WERI-Rb-1 (cell line): ENCODE measurements at places on chromosomes 6 and 20.
A peak's percentile ranks its signal among the peaks of the same experiment; 100 is the strongest.

DNA sequence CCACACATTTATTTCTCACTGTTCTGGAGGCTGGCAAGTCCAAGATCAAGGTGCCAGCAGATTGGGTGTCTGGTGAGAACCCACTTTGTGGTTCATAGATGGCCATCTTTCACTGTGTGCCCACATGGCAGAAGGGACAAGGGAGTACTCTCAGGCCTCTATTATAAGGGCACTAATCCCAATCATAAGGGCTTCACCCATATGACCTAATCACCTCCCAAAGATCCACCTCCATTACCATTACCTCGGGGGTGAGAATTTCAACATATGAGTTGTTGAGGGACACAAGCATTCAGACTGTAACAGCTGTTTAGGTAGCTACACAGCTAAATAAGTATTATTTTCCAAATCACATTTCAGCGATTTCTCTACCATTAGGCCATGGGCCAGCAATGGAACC lies 2.5 kb upstream of the PRND start:
- no peak for DNase-seq

- DNase-seq = no peak
These were observed 4.7 kb downstream of the MMP9 start for GRCh38 chr20:46013322-46013828.

DNA sequence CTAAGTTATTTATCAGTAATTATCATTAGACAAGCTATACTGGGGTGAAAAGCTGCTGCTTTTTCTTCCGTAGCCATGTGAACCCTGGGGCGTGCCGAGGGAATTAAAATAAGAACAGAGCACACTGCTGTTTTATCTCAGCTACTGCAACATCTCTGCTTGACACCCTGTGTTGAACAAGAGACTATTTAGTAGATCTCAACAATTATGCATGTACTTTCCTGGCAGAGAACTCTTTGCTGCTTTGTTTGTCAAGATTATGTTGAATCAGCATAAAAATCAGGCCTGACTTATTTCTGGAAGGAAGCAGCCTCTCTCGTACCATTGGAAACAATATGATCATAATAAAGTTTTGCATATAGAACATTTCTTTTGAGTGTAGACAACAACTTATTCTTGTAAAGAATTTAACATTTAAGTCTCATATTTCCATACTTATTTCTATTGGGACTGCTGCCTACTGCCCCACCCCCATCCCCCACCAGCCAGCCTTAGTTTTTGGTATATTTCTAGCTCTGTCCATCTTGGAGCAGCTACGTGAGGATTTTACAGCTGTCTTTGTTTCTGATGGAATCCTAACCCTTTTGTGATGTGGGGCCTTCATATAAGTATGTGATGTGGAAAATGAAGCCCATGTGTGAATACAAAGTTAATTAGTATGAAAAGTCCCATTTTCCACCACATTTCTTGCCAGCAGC lies 1011.4 kb downstream of the KIF16B start:
- DNase-seq = no peak

DNA sequence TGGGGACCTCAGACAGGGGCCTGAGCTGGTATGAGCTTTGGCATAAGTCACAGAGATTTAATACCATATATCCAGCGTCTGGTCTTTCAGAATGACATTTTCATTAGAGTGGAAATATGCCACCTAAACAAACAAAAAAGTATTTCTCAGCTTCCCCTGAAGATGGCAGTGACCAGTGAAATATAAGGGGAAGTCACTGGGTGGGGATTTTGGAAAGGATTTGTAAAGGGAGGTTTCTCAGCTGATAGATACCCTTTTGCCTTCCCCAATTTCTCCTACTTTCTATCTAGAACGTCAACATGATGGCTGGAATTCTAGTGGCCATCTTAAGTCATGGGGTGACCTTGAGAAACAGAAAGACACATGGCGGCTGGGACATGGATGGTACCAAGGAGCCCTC lies 137.7 kb upstream of the LRFN2 start:
- DNase-seq = no peak

- DNase-seq = peak; percentile 25
These were observed 207.4 kb upstream of the ZNF217 start for GRCh38 chr20:53800883-53801604.

DNA sequence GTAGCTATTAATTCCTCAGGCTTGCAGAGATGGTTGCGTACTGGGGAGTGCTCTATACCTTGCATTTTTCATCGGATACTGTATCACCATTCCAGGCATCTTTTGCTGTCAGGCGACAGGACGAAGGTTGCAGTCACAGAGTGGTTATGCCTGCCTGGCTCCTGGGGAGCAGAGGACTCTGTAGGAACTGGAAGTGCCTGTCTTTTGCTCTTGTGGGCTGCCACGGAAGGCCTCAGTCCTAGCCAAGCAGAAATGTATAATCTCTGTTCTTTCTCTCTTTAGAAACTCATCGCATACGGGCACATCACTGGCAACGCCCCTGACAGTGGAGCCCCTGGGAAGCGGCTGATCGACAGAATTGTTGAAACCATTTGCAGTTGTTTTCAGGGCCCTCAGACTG lies 29.5 kb downstream of the ARFGEF2 start:
- no peak for DNase-seq

GRCh38 chr6:48084201-48084600 lies 26.8 kb downstream of the PTCHD4 start:
- no peak for DNase-seq

GRCh38 chr6:87723170-87724078 lies 21.4 kb upstream of the AKIRIN2 start:
- DNase-seq = no peak

GRCh38 chr6:101845172-101845571 lies 451.7 kb downstream of the GRIK2 start:
- DNase-seq = no peak

- no peak for DNase-seq
These were observed 262.8 kb downstream of the FARS2 start for GRCh38 chr6:5524110-5524509.

DNA sequence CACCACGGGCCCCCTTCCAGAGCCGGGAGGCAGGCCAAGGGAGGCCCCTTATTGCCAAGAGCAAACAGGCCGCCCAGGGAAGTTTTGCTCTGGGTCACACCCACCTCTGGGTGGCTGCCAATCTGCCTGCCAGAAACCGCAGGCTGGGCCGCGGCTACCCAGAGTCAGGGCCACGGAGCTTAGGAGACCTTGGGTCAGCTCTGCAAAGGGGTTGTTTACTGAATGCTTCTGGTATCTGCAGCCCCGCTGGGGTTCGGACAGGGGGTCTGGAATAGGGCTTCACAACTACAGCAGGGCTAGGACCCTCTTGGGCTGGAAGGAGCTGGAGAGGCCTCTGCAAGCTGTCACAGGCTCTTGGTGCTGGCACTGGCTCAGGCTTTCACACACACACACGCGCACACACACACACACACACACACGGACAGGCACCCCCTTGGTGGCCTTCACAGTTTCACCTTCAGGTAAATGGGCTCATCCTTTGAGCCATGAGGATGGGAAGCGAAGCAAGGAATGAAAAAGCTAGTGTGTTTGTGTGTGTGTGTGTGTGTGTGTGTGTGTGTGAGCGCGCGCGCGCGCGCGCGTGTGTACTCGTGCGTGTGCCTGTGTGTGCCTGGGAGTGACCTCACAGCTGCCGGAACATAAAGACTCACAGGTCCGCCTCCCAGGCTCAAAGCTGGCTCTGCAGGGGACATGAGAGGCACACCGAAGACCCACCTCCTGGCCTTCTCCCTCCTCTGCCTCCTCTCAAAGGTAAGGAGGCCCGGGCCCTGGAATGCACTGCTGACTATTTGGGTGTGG lies at the start of gene CCN5:
CCN5 (plus strand) TSS at position 669 of the 798 bp plus-strand sequence; CDS start at position 691, 22 bp downstream.
- DNase-seq = no peak

GRCh38 chr6:117616391-117617209 lies 14.3 kb upstream of the GOPC start:
- no peak for DNase-seq

GRCh38 chr20:4563031-4563430 lies 158.7 kb upstream of the PRND start:
- no peak for DNase-seq

DNA sequence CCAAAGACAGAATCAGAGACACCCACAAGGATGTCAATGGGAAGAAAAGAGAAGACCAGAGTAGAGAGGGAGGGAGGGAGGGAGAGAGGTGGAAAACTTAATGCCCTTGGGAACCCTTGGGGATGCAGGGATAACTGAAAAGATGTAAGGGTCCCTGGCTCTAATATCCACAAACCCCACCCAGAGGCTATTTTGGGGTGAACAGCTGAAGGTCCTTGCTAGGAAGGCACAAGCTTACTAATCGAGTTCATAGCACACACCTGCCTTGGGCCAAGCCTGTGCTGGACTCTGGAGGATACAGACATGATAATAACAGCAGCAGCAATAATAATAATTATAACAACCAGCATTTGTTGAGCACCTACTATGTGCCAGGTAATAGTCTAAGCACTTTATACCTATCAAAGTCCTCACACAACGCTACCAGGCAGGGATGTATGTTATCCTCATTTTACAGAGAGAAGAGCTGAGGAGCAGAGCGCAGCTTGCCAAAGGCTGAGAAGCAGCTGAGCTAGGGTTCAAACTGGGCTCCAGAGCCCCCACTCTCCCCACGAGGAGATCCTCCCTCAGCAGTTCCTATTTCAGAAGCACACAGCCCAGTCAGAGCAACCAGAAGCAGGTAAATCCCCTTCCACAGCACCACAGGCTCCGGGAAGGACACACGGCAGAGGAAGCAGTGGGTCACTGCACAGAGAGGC lies 174.2 kb downstream of the ANKRD60 start:
- DNase-seq = no peak

DNA sequence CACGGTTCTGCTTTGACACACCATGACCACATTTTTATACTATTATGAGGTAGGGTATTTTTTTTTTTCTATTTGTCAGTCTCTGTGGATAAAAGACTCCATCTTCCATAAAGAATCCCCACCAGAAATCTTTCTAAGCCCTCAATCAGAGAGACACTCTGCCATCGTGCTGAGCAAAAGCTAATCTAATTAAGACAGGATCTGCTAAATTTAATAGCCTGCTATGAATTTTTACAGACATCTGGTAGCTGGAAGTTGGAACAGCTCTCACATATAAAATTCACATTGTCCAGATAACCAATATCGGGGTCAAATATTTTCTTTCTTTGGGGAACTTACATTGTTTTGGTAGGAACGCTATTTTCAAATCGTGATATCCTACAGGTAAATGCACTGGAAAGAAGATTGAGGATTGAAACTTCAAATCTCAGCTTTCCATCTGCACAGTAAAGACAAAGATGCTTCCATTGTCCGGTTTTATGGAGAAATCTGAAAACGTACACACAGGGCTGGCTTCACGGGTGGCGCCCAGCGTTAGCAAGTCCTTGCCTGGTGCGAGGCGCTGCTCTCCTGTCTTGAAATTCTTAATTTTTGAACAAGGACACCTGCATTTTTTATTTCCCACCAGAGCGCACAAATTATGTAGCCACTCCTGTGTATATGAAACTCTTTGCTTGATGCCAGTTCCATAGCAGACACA lies 573.8 kb upstream of the NOX3 start:
- no peak for DNase-seq

DNA sequence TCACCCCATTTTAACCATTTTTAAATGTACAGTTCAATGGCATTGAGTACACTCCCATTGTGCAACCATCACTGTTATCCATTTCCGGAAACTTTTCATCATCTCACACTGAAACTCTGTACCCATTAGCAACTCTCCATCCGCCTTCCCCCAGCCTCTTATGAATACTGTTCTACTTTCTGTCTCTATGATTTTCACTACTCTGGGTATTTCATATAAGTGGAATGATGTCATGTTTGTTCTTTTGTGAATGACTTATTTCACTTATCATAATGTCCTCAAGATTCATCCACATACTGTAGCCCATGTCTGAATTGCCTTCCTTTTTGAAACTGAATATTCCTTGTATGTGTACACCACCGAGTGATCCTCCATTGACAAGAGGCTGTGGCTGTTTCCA lies 92.9 kb upstream of the TOX2 start:
- no peak for DNase-seq

GRCh38 chr6:23418095-23418494 lies 707.9 kb upstream of the NRSN1 start:
- no peak for DNase-seq

GRCh38 chr20:5918856-5919625 lies 31.3 kb downstream of the TRMT6 start:
- DNase-seq = no peak

- no peak for DNase-seq
These were observed 124.8 kb upstream of the SLC2A12 start for GRCh38 chr6:134177236-134177635.

DNA sequence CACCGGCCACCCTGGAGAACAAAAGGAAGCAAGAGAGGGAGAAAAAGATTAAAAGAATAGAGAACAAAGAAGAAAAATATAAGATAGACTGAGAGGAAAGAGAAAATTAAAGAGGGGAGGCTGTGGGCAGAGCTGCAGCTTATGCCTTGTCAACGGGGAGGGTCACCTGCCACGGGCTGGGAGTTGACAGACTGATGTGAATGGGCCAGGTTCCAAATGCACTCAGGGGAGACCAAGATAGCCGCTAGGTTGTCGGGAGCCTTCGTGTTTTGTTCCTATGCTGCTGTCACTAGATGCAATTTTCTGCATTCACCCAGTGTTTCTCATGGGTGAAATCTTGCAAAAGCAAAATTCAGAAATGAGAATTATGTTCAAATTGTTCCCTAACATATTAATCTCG lies 119.6 kb upstream of the MTHFD1L start:
- DNase-seq = no peak

DNA sequence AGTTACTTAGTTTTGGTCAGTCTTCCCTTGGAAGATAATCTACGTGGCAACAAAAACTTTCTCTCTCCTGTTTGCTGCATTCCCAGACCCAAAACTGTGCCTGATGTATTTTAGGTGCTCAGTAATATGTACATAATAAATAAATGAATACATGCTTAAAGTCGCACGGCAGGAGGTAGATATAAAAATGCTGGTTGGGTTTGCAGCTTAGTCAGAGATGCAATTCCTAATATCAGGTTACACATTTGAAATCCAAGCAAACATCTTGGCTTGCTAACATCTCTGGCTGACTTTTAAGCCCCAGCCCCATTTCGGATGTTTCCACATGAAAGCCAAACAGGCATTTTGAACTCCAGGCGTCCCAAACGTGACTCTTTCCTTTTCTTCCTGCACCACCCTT lies 91.0 kb downstream of the KCNQ5 start:
- no peak for DNase-seq
